Naive B cell (primary cell): ENCODE measurements at places on chromosomes 6 and 20.

DNA sequence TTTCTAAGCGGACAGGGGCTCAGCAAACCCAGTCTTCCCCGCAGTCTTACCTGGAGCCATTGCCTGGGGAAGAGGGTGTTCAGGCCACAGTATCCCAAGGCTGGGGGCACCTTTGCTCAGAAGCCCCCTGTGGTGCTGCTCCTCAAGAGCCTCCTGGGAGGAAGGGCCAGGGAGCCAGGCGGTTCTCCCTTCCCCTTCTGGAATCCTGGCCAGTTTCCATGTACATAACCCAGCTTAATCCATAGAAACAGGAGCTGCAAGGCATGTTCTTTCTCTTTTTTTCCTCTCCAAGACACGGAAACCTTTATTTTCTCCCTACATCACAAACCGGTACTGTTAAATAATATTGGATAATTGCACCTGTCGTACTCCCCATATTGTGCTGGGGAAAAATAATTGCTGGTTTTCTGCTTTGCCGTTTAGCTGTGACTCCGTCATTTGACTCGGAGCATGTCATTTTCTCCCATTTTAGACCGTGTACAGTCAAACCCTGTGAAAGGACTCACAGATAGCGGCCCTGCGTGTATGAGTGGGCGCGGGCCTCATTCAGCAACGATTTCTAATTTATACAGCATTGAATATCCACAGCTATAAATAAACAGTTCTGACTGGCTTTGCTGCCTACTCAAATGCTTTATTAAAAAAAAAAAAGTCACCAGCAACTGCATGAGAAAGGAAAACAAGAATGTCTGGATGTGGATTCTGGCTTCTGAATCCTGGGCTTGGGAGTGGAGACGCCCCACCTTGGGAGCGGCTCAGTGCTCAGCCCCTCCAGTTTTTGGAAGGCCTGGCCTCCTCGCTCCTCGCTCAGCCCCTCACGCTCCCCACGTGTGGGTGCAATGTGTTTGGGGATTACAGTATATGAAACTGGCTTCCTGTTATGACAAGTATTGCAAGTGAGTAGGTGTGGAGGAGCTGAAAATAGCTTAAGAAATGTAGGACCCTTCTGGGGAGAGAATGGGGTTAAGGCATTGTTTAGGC lies 67.3 kb downstream of the ADTRP start:
- H3K4me1 ChIP-seq: peaks cover 10% of the 10 kb centered on the region
- H3K27ac ChIP-seq: no peak overlapping the region
- H3K4me3 ChIP-seq: no peak overlapping the region
- no peak for DNase-seq

DNA sequence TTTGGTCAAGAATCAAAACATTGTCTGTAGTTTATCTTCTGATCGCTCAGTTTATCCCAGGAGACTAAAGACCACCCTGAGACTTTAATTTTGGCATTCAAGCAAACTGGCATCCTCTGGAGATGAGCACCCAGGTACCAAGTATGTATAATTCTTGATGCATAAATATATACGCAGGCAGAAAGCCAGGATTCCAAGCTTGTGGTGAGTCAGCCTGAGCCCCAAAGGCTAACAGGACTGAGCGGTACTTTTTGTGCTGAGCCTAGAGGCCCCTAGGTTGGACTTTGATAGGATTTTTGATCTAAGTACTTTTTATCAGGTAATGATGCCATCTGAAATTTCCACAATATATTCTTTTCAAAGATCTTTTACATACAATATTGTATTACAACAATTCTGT lies 301.3 kb downstream of the TFAP2B start:
- H3K36me3 ChIP-seq: no peaks in the 10 kb centered on the region
- no peaks in the 10 kb centered on the region for H3K4me1 ChIP-seq
- no peak overlapping the region for H3K27ac ChIP-seq
- no peak overlapping the region for H3K4me3 ChIP-seq

- no peaks in the 10 kb centered on the region for H3K36me3 ChIP-seq
- H3K27ac ChIP-seq: no peak overlapping the region
- no peak overlapping the region for H3K4me3 ChIP-seq
- peaks cover under 1% of the 10 kb centered on the region for H3K27me3 ChIP-seq
Measured at GRCh38 chr6:108710030-108710429, 138.2 kb upstream of the ARMC2 start.

GRCh38 chr20:1401451-1401907 lies 8.6 kb upstream of the FKBP1A start:
- H3K4me1 ChIP-seq: peaks cover 11% of the 10 kb centered on the region
- H3K4me3 ChIP-seq: no peak overlapping the region
- peaks cover 9% of the 10 kb centered on the region for H3K36me3 ChIP-seq
- H3K27ac ChIP-seq: no peak overlapping the region

GRCh38 chr20:57964011-57964862 lies 254.4 kb upstream of the PMEPA1 start:
- no peaks in the 10 kb centered on the region for H3K4me1 ChIP-seq
- DNase-seq: no peak
- no peak overlapping the region for H3K27ac ChIP-seq
- no peak overlapping the region for H3K4me3 ChIP-seq
- peaks cover 38% of the 10 kb centered on the region for H3K27me3 ChIP-seq
- no peaks in the 10 kb centered on the region for H3K36me3 ChIP-seq
